ENCODE measurements at places on chromosomes 5 and 9.

- peak; percentile 62 for DNase-seq
These were observed 313.2 kb downstream of the SLIT3 start for GRCh38 chr5:168987543-168988300.

GRCh38 chr5:126107381-126107780 lies 315.8 kb upstream of the GRAMD2B start:
- no peak for DNase-seq

GRCh38 chr5:83377131-83377865 lies 94.2 kb upstream of the VCAN start:
- no peak for DNase-seq

- DNase-seq, result no peak
These were observed 668.4 kb upstream of the FAM174A start for GRCh38 chr5:99866740-99867139.

DNA sequence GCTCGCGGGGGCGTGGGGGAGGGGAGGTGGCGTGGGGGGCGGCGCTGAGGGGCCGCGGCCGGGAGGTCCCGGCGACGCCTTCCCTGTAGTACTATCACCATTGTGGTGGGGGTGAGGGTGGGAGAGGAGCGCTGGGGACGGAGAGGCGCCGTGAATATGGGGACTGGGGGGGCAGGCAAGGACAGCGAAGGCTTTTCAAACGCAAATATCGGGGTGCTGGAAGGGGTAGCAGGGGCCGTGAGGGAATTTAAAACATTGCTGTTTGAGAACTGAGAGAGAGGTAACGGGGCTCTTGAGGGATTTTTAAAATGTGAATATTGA lies 427 bp downstream of the RBM27 start:
- no peak for DNase-seq

GRCh38 chr5:178940569-178941360 lies at the start of gene ZNF454:
Gene ZNF454, plus strand, starts transcription at chr5:178941198. Its CDS starts 1,594 bp downstream, at chr5:178942792.
- DNase-seq, result no peak

DNA sequence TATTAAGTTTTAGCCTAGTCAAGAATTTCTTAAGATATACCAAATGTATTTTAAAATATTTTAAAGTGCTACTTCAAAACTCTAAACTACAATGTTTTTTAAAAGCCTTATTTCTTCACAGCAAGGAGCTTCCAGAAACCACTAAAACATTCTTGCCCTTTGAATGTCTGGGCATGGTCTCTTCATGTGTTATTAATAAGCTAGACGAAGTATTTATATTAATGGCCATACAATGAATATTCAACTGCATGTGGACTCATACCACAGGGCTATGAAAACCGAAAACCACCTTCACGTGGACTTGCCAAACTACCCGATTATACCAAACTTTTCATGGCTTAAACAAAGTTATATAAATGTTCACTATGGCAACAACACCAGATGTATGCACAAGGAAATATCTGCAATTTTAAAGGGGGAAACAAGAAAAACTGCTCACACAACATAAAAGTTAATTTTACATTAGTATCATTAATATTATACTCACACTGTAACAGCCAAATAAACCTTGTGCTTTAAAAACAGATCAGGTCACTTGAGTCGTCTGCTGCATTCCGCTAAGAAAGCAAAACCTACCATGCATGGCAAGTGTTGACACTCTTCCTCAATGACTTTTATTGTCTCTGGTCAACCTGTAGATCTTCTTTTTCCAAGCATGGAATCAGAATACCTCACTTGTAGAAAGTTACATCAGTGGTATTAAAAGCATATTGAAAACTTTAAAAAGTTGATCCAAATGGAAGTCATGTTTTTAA lies 246.3 kb downstream of the BNC2 start:
- no peak for DNase-seq

GRCh38 chr9:84794981-84795637 lies 125.6 kb downstream of the NTRK2 start:
- DNase-seq, result no peak

- no peak for DNase-seq
These were observed 192.4 kb downstream of the ADAMTSL1 start for GRCh38 chr9:18666348-18666747.

GRCh38 chr9:87694236-87694755 lies 31.6 kb upstream of the CTSL start:
- no peak for DNase-seq

DNA sequence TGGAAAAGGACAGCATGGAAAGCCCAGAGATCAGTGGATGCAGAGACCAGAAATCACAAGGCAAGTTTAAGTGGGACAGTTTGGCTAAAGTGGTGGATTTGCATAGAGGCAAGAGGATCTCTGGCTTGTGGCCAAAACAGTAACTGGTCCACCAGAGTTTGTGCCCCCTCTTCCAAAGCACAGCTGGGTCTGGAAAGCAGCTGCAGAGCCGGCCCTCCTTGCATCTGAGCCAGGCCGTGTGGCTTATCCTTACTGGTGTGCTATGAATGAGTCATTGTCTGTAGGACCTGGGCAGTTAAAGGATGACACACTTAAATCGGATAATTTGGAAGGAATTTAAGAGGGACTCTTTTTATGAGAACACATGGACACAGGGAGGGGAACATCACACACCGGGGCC lies 146.6 kb downstream of the PIP5K1B start:
- no peak for DNase-seq

- DNase-seq, result no peak
These were observed 10.4 kb downstream of the CCL28 start for GRCh38 chr5:43401827-43402226.

DNA sequence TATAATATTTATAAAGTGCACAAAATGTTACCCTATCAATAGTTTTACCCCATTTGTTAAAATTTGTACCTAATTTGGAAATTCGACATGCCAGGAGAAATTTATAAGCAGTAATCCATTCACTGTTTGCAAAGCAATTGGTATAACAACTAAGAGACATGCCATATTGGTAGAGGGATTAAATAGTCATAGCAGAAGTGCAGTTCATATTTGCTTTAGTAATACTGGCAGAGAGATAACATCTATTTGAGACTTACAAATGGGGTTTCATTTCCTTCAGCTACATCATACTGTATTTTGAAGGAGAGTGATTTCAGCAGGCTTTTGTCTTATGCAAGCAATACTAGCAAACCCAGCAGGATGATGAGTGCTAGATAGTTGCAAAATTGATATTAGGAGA lies 610.4 kb upstream of the CDH10 start:
- DNase-seq, result no peak

GRCh38 chr9:137276473-137277328 lies 825 bp upstream of the TOR4A start:
- DNase-seq, result no peak
